GDM1 (cell line): ENCODE measurements at places on chromosomes 2 and 18.

DNA sequence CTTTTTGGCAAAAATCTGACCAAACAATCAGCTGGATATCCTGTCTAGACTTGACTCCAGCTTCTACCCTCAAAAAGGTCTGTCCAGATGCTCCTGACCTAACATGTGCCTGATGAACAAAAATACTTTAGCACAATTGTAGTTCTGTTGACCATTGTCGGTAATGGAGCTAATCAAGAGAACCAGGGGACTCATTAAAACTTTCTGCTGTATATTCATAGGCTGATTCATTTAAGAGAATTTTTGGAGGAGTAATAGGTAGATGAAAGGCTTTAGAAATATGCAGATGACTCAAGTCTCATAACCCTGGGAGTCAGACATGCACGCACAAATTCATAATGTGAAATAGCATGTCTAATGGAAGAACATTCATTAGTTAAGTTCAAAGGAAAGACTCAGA, 514.2 kb downstream of the TXNL1 start:
- no peak for DNase-seq

DNA sequence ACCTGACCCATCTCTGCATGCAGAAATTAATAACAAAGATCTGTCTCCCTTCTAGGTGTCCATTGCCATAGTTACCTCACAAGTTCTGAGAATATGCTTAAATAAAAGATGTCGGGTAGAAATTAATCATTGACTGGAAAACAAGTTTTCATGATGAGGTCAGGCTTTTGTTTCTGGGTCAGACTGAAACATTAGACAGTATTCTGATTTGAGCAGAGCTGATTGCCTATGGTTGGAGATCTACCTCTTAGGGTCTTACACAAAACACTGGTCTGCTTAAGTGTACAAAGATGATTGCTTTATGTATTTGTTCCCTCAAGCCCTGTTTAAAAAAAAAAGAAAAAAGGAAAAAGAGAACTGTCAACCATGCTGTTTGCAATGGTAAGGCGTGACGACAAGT, 956.4 kb downstream of the CPS1 start:
- no peak for DNase-seq

- no peak for DNase-seq
Observed at GRCh38 chr18:9380621-9381395, 46.2 kb downstream of the TWSG1 start.

DNA sequence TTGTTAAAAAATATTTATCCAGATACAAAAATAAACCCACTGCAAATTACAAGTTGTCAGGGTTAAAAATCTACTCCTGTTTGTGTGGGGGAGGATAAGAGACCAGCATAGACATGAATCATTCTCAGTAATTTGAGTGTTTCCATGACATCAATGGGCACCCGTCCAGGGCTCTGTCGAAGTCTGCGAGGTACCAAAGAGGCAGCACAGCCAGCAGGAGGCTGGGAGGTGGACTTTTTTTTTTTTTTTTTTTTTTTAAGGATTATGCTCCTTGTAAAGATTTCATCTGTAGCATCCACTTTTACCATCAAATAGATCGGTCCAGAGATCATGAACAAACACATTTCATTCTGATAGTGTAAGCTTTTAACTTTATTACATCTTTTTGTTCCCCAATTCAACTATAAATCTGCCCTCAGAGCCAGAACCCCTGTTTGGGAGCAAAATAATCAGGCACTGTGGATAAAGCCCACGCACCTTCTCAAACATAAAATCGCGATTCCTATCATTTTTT, 182.0 kb downstream of the TCF4 start:
- no peak for DNase-seq

- no peak for DNase-seq
Observed at GRCh38 chr2:109193807-109194619, 65.0 kb downstream of the SH3RF3 start.

DNA sequence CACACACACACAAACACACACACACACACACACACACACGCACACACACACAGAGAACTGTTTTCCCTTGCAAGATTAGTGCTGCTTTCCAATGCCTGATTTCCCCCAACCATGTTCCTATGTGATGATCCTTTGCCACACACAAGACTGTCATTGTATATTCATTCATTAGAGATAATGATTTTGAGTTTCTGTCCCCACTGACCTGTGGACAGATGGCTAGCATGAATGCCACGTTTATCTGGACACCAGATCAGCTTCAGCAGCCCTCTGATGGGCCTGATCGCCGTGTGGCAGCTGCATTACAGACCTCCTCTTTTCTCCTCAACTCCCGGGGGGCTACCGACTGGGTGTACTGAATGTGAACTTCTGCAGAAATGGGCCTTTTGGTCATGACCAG, 353.0 kb downstream of the MYCN start:
- no peak for DNase-seq

GRCh38 chr18:64720781-64721464, 572.0 kb upstream of the LINC00305 start:
- no peak for DNase-seq

- no peak for DNase-seq
Observed at GRCh38 chr18:67964462-67964861, 447.9 kb upstream of the DSEL start.

DNA sequence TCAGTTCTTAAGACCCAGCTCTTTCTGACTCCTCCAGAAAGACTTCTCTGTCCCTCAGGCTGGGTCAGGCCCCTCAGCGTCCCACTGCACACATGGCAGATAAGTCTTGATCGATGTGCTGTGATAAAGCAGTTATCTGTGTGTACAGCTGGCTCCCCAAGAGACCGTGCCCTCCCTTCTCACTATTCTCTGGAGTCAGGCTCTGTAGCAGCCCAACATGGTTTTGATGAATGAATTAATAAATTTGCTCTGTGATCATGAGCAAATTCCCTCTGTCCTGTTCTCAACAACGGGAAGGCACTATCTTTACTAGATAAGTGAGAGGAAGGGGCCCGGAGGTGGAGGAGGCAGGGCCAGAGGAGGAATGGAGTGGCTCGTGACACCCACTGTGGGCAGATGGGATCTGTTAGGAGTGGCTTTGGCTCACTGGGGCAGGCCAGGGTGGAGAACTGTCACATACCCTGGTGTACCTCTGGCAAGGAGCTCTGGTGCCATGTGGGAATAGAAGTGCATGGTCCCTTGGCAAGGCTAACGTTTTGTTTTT, 48.3 kb downstream of the ZFP36L2 start:
- DNase-seq: no peak

DNA sequence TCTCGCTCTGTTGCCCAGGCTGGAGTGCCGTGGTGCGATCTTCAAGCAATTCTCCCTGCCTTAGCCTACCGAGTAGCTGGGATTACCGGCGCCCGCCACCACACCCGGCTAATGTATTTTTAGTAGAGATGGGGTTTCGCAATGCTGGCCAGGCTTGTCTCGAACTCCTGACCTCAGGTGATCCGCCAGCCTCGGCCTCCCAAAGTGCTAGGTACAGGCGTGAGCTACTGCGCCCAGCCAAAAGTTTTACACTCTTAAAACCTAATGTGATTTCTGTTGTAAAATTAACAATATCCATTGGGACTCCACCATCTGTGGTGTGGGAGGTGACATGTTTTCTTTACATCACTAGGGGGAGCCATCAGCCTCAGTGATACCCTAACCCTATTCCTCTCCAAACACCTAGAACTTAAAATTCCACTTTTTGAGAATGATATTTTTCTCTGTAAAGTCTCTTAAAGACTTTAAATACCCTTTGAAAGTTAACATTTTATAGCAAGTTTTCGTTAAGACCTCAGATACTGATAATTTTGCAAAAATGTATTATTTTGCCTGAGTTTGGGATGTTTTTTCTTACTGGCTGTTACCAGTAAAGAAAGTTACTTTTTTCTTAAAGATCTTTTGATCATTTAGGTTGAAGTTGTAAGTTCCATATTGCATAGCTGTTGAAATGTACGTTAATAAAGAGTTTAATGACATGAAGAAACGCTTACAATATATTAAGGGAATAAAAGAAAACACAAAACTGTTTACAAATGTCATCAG, 11.6 kb upstream of the EIF2AK2 start:
- DNase-seq: peak; percentile 1

DNA sequence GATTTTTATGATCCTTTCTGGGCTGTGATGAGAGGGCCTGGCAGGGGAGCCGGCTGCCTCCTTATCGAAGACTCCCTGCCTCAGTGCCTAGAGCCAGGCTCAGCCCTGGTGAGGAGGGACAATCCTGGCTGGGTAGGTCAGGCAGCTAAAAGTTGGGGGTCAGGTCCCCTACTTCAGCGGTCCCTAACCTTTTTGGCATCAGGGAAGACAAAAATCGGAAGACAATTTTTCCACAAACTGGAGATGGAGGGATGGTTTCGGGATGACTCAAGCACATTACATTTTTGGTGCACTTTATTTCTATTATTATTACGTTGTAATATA, 53.1 kb downstream of the HS1BP3 start:
- DNase-seq: no peak

DNA sequence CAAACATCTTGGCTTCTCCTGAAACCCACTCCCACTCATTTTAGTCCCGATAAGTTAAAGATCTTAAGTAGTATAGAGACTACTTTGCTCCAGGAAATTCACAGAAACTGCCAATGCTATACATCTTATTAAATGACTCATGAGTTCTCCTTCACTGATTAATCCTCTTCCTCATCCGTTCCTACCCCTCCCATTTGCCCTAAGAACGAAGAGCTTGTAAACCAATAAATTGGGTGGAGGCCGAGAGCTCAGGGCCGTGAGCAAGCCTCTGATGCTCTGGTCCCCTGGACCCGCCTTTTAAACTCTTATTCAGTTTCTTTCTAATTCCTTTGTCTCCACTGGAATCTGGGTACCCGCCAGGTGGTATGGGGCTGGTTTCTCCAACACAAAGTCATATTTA, 68.6 kb downstream of the METTL8 start:
- no peak for DNase-seq

- no peak for DNase-seq
Observed at GRCh38 chr2:236974752-236975151, 110.9 kb upstream of the COPS8 start.

DNA sequence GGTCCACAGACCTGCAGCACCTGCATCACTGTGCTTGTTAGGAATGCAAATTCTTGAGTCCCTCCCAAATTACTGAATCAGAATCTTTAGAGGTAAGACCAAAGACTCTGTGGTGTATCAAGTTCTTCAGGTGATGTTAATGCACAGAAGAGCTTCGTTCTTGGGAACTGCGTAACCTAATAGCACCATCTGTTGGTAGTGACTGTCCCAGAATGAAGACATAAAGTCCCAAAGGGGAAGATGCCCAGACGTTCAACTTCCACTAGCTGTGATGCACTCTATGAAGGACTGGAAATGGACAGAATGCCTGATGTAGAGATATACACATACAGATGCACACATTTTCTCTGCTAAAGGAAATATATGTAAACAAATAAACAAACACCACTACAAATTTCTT, 576.0 kb downstream of the LRP1B start:
- DNase-seq: peak; percentile 58

DNA sequence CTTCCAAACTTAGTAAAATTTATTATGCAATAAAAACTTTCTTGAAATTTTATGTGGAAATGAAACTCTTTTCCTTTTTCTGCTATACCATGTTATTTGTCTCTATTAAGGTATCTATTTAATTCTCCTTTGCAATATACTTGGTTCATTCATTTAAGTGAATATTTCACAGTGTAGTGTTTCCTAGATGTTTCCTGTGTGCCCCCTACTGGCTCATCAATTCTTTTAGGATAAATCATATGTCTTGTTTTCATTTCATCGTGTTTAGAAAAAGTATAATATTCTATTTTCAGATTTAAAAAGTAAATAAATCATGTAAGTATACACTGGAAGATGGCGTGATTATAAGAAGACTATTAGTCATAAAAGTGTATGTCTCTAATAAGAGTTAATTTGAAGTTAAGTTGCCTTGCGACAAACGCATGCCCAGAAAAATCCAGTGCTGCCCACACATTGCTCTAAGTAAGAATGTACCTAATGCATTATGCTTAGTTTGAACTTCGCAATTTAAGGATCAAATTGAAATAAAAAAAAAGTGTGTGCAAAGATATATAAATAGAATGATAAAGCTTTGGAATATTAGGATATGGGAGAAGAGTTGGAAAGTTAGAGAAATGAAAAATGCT, 525.4 kb downstream of the KCNJ3 start:
- DNase-seq: no peak

DNA sequence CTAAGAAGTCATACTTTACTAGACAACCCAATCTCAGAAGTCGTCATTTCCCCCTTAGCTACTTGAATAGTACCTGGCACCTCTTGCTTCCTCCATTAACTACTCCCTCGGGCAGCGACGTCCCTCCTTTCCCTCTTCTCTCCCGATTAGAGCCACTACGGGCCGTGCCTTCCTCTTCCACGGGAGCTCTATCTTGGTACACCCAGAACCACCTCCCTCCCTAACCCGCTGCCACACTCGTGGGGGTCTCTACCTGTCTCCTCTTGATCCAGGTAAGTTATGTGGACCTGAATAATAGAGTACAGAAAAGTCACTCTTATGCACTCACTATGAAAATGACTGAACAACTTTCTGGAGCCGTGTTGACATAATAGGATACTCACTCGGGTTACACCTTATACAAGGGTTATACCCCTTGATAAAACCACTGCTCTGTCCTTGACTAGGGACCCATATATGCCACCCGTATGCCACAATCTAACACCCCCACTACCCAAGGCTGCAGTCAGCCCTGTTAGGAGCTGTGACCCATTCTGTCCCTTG, 595 bp upstream of the HDHD2 start:
- no peak for DNase-seq

GRCh38 chr2:156625360-156626170, 189.4 kb downstream of the GPD2 start:
- DNase-seq: no peak

GRCh38 chr18:11872479-11873136, 21.4 kb downstream of the CHMP1B start:
- DNase-seq: no peak

GRCh38 chr2:117977696-117978095, 36.2 kb downstream of the CCDC93 start:
- DNase-seq: no peak

DNA sequence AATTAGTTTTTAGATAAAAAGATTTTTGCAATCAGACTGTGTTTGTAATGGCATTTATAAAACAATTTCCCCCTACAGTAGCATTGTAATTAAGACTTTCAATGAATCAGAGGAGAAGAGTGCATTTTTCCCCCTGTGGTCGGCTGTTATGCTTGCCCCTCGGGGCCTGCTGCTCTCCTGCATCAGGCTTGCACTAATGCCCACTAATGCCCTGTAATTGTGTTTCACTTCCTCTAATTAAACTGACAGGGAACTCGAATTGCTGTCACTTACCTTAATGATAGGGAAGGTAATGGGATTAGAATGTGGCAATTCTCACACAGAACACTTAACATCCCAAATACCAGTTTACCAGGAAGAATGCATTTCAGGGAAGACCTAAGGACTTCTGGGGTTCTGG, 61.2 kb upstream of the LRRTM1 start:
- DNase-seq: no peak
